ENCODE measurements at places on chromosomes 13 and 19. TPM values are rescaled to one million over a fixed set of nuclear protein-coding genes. Genes with fewer than 3 reads are reported as not detected.

ATXN8OS gene
- not detected for total RNA-seq

DNA sequence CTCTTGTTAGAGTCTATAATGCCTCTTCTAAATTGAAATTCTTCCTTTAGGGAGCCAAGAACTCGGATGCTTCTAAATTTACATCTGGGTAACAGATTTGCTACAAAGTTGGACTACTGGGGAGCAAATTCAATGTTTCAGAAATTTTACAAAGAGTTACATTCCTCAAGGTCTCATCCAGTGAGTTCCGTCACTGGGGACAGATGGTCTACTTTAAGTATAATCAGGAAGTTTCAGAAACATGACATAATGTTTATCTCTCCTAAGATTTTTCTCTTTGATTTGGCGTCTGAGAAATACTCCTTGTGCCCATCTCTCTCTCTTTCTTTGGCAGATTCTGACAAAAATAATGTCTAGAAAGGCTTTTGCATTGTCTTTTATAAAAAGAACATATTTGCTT lies 81.5 kb upstream of the MBNL2 start:
- no peak for DNase-seq

- no peak for DNase-seq
These were observed 18.5 kb upstream of the LPAR6 start for GRCh38 chr13:48431431-48431830.

- no peak for DNase-seq
These were observed 9.4 kb upstream of the SBK3 start for GRCh38 chr19:55554741-55555152.

BEST2 gene
- total RNA-seq, result not detected

KANK3 gene
- total RNA-seq, result 0.40 TPM

GRCh38 chr13:89688918-89689317 lies 1658.6 kb upstream of the MIR17HG start:
- DNase-seq, result no peak

DNA sequence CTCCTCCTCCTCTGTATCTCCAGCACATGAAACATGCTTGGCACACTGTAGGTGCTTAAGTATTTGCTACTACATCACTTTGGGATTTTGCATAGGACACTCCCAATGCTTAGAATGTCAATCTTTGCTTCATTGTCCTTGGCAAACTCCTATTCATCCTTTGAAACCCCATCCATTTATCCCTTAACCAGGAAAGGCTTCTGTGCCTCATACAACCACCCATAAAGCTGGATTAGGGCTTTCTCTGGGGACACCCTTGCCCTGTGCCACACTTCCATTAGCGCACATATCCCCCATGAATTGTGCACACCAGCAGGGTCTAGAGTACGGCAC lies 5.8 kb upstream of the EPS8L1 start:
- DNase-seq, result no peak

NR2C2AP gene
- total RNA-seq, result 31.3 TPM

DNA sequence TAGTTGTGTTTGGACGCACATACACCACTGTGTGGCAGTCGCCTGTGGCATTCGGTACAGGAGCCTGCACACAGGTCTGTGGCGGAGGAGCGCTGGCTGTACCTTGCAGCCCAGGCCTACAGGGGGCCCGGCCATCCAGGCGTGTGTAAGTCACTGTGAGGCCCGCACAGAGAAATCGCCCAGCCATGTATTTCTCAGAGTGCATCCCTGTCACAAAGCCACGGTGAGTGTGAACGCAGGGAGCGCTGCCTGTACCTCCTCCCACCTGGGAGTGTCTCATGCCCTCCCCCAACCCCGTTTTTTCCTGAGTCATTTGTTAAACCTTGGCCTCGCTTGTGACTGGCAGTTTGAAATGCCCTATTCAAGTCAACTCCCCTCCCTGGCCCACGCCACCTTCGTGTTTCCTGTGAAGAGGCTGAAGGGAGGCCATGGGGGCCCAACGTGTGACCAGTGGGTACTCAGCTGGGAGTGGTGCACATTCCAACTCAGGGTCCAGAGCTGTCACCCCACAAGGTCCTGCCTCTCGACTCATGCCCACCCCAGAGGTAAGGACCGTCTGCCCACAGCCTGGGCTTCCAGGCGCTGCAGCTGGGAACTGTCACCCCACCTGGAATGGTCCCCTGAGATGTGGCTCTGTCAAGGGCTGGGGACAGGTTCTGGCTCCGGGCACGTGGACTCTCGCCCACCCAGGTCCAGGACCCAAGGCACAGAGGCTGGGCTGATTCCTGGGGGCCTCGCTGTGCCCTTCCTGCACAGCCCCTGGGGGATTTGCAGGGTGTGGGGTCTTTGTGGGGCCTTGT lies 11.6 kb upstream of the RASA3 start:
- peak; percentile 52 for DNase-seq

MARCHF2 gene
- total RNA-seq, result 17.8 TPM

DNA sequence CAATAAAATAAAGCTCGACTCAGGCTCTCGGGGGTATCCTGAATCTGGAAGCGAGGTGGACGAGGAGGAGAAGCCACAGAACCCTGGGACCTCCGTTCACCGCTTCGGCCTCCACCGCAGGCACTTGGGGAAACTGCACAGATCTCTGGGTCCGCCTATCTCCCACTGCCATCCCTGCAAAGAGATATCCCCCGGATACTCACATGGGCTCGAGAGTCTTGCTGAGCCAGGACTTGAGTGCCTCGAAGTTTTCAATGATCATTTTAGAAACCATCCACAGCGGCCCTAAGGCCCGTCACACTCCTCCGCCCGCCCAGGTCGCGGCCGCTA lies 589 bp downstream of the RBM26 start:
- DNase-seq, result peak; percentile 23

AKT2 gene
- 84.5 TPM for total RNA-seq

DNA sequence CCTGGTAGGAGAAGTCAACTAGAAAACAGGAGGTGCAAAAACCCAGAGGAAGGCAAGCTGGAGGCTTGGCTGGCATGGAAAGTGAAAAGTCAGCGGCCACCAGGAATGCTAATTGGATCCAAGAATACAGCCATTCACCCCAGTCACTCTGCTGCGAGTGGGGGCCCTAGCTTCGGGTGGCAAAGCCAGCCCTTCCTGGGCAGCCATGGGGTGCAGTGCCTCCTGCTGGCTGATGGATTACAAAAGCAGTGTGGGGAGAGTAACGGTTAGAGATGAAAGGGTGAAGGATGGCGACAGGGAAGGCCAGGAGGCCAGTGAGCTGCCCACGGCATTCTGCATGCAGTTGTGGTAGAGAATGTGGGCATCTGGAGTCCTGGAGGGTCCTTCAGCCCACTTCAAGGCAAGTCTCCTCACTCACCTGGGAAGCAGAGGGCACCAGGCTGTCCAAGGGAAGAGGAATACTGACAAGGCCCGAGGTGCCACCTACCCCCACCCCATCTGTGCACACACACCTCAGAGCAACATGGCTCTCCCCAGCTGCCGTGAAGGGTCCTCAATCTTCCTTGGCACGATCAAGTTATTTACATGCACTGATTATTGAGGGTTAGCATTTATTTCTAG lies 20.3 kb upstream of the EPHX3 start:
- peak; percentile 66 for DNase-seq

DNA sequence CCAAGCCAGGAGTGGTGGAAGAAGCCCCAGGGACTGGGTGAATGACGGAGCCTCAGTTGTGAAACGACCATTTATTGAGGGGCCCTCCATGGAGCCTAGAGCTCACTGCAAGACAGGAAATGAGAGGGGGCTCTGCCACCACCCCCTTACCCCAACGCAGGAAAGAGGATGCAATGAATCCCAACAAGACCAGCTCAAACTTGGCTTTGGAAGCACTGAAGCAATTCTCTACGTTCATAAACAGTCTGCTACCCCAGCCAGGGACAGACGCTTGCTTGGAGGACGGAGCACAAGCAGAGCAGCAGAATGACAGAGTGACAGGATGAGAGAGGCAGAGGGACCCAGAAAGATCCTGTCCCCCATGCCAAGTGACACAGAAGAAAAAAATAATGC lies 1.0 kb downstream of the PRKACA start:
- DNase-seq, result no peak

CEACAM16 gene
- not detected for total RNA-seq

GRCh38 chr19:54186934-54187381 lies 2.4 kb downstream of the MBOAT7 start:
- no peak for DNase-seq

Measured in Daoy (cell line).